Adipocyte (in vitro differentiated cells): ENCODE measurements at places on chromosomes 12 and 14.

DNA sequence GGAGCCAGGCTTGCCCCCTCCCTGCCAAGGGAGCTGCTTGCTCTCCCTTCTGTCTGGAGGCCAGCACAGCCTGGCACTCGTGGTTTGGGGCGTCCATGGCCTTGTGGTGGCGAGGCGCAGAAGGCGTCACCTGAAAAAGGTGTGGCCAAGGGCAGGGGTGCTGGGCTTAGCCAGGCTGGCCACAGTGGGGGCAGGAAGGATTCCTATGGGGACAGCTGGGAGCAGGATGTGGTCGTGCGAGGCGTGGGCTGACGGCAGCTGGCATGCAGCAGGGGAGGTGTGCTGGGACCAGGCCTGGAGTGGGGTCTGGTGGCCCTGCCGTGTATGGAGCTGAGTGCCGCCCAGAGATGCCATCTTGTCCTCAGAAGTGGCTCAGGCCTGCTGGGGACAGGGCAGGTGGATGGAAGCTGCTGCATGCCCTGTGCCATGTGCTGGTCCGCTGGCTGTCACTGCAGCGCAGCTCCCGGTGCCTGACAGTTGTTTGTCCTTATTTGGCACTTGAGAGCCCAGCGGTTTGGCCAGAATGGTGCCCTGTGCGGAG, 30.0 kb downstream of the SH2B3 start:
- no peak for DNase-seq

DNA sequence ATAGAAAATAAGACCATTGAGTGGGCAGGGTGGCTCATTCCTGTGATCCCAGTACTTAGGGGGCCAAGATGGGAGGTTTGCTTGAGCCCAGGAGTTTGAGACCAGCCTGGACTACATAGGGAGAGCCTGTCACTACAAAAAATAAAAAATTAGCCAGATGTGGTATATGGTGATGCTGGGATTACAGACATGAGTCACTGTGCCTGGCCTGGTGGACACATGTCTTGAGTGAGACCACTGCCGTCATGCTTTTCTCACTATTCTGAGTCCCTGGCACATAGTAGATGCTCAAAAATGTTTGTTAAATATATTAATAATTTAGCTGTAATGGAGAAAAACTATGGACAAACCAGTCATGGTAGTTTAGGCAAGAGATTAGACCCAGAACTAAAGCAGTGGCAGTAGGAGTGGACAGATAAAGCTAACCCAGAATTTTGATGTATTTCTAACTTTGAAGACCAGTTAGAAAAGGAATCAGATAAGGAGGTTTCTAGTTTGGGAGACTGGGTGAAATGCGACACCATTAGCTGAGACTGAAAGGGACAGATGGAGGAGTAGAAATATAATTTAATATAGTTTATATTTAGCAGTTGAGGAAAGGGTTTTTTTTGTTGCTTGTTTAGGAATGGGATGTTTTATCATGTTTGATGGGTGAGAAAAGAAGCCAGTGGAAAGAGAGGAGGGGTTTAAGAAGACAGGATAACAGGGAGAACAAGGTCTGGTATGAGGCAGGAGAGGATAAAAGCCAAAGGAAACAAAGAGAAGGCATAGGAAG, 7.4 kb upstream of the PTGES3 start:
- peak; percentile 29 for DNase-seq

GRCh38 chr14:22381408-22381760, 207.6 kb downstream of the DAD1 start:
- no peak for DNase-seq

GRCh38 chr12:109087250-109087649, 6.0 kb downstream of the ALKBH2 start:
- no peak for DNase-seq

GRCh38 chr14:68394764-68395143, 398.1 kb downstream of the ZFP36L1 start:
- no peak for DNase-seq

DNA sequence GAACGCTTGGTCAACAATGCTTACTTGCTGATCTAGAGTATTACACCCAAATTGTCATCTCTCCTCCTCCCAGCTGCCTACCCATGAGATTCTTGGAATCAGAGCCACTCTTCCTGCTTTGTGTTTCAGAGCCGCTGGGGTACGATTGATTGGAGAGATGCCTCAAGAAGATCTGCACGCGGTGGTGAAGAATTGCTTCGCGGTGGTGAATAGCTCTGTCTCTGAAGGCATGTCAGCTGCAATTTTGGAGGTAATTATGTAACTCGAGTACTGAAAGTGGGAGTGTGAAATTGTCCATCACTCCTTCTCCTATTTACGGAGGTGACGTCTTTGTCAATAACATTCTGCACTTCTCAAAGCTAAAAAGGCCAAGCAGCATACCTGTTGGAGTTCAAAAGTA, 93.9 kb downstream of the GLT1D1 start:
- DNase-seq, result no peak

DNA sequence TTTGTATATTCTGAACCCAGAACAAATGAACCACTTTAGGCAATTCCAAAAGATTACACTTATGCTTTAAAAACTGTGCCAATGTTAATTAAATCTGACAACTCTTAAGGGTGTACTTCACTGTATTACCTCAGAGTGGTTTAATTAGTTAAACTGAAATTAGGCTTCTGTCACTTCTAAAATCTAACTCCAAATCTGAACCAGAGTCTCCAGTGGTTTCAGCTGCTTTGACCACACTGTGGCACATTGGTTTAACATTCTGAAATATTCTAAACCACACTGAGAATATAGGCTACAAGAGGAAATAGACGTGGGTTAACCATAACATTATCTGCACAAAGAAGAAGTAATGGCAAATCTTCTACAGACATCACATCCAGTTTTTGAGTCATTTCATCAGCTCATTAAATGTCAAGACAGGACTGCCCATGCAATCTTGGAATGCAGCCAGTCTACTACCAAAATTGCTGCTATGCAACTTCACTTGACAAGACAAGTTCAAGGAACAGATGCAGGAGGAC, 94.8 kb downstream of the LRP6 start:
- DNase-seq, result peak; percentile 70

DNA sequence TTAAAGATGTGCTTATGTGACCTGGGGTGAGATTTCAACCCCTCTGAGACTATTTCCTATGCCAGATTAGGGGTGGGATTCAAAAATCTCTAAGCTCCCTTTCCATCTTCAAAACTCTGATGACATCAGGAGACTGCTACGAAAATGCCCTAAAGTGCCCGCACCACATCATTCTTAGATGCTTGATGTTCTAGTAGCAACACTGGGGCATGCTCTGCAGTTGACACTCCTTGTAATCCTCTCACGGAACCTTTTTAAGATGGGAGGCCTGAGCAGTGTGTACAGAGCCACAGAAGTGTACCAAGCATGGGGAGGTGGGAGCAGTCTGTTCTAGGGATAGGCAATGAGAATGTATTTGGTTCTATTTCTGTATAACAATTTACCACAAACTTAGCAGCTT, 12.2 kb downstream of the FOS start:
- no peak for DNase-seq

GRCh38 chr14:71550367-71550766, 381.9 kb upstream of the RGS6 start:
- no peak for DNase-seq

- DNase-seq, result peak; percentile 48
These were observed 49.9 kb downstream of the HELB start for GRCh38 chr12:66352197-66352596.

- DNase-seq, result no peak
These were observed 851.8 kb downstream of the TMTC2 start for GRCh38 chr12:83538361-83538965.

DNA sequence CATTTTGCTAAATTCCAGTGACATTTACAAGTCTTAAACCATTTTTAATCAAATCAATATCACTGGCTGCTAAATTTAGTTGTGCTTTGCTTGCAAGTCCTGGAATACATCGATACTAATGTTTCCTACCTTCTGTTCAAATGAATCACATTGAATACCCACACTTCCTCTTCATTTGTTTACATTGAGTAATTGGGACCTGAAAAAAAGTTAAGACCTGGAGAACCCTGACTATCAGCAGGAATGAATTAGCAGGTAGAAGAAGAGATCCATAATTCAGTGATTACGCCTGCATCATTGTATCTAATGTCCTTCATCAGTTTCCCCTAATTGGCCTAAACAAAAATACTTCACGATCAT, 369.3 kb downstream of the ETNK1 start:
- no peak for DNase-seq

DNA sequence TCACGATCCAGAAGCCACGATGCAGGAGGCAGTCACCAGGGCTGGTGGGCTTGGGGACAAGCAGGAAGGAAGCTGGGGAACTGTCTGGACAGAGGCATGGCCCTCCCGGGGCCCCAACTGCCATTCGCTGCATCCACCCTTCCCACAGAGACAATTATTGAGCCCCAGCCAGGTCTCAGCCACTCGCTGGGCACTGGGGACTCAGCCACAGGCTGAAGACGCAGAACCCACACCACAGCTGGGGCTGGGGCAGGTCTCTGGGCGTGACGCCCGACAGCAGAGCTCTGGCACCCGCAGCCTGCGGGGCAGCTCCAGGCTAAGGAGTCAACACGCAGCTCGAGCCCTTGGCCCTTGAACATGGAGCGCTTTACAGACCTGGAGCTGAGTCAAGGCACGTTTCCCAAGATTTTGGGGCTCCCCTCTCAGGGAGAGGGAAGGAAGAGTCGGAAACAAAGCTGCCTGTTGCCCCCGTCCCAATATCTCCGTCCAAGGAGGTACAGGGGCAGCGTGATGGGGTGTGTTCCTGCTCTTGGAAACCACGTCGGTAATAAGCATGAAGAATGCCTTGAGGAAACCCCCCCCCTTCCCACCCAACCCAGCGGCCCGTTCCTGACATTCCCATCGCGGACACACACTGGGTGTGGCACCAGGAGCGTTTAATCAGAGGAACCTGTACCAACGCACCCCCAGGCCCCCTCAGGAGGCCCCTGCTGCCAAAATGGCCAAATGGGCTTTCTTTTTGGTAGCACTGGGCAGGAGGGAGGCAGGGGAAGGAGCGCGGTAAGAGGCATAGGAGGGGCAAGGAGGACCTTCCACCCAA, 6.7 kb downstream of the RIMBP2 start:
- no peak for DNase-seq

DNA sequence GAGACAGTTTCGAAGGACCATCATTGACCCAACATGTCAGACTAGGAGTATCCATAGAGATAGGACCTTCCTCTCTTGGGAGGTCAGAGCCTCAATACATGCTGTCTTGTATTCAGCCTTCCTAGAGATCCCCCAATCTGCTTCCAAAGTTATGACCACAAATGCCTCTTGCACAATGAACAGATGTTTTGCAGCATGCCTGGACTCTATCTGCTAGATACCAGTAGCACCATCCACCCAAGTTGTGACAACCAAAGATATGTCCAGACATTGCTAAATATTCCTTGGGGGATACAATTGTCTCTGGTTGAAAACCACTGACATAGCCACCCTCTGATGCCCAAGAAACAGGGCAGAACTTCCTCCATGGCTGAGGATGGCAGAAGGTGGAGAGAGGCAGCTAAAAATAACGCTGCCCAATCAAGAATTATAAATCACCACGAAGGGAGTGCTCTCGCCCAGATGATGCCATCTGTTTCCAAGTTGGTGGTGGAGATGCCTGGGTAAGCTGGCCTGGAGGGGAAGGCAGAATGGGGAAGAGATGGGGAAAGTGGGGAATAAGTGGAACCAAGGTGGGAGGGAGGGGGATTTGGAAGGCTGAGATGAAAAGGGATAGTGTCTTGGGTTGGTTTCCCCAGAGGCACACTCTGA, 42.9 kb upstream of the NOS1 start:
- no peak for DNase-seq

DNA sequence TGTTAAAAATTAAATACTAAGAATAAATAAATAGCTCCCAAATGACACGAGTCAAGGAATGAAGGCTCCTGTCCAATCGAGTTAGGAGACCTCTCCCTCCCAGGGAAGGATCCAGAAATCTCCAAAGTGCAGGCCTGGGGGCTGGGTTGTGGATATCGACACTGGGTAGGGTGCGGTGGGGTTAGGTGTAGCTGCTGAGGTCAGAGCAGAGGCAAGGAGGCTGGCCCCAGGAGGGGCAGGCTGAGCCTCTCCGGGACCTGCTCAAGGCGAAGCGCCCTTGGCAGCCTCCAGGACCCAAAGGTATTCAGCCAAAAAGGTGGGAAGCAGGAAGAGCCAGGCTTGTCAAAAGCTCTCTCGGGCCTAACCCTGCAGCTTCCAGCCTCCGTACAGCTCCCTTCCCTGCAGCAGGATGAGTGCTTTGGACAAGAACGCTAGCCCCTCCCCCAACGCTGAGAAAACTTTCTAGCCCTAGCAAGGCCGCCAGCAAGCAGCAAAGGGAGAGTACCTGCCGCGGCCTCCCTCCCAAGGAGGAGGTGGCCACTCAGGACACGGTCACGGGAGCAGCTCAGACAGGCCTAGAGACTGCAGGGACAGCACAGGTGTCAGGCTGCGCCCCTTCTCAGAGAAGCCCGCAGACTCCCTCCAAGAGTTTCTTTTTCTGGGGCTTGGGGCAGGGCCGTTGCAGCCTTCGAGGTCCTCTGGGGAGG, 3.7 kb upstream of the PNMA1 start:
- no peak for DNase-seq
